EH (cell line): ENCODE measurements at places on chromosomes 7 and 10.

DNA sequence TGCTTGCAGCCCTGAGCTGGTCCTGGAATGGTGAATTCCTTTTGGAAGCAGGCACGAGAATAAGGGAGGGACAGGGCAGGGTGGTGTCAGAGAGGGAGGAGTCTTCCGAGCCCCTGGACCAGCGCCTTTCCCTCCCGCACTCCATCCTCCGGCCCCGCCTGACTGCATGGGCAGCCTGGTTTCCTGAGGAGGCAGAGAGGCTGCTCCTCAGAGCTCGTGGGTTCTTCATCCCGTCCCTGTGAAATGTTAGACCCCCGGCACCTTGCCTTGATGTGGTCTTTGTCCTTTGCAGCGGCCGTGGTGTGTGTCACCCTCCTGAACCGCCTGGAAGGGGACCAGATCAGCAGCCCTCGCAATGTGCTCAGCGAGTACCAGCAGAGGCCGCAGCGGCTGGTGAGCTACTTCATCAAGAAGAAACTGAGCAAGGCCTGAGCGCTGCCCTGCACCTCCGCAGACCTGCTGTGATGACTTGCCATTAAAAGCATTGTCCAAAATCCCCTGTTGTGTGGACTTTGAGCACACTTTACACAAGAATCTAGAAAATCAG, 18.9 kb downstream of the UPP1 start:
- DNase-seq: no peak

GRCh38 chr7:90766814-90767564, 170.9 kb downstream of the CDK14 start:
- DNase-seq: no peak

GRCh38 chr10:14653271-14654161, 121.2 kb downstream of the FAM107B start:
- peak; percentile 92 for DNase-seq

GRCh38 chr7:18408461-18408860, 87.1 kb upstream of the HDAC9 start:
- peak; percentile 95 for DNase-seq

- no peak for DNase-seq
Measured at GRCh38 chr10:2929480-2930258, 137.7 kb upstream of the PFKP start.

DNA sequence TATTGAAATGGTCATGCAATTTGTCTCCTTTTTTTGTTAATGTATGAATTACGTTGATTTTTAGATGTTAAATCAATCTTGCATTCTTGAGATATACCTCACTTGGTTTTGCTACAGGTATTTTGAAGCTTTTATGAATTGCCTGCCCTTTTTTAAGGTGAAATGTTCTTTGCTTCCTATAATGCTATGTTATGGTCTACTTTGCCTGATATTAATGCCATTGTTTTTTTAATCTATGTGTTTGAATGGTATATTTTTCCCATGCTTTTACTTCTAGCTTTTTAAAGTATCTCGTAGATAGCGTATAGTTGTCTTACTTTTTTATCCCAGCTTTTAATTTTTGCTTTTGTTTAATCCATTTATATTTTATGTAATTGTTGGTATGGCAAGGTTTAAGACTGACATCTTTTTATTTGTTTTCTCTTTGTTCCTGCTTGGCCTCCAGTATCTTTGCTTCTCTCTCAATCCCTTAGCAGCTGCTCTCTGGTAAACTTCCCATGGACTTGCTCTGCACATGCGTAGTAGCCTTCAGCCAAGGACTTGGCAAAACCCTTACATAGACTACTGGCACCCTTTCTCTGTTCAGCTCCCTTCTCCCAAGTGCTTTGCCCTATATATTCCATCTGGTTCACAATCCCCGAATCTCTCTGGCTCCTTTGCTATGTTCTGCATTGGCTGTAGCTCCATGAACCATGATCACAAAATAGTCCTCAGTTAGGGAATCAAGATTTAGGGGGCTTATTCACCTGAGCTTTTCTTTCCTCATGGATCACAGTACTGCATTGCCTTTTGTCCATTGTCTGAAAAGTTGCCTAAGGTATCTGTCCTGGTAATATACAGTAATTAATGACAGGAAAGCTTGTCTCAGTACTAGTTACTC, 8.4 kb downstream of the TRIM24 start:
- no peak for DNase-seq

DNA sequence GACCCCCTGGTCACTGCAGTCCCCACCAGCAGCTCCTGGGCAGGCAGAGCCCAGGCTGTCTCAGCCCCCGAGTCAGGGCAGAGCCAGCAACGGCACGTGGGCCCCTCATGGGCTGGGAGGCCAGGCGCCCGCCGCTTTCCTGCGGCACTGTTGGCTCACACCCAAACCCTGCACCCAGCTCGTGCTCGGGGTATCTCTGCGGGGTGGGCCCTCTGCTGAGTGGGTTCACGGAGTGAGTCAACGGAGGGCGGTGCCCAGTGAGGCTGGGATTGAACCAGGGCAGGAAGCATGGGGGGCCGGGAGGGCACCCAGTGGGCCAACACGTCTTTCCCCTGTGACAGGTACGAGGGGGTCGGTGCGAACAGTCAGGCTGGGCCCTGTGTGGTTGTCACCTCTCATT, 28.9 kb downstream of the ADAP1 start:
- no peak for DNase-seq

GRCh38 chr10:3647074-3647473, 137.9 kb downstream of the KLF6 start:
- no peak for DNase-seq

DNA sequence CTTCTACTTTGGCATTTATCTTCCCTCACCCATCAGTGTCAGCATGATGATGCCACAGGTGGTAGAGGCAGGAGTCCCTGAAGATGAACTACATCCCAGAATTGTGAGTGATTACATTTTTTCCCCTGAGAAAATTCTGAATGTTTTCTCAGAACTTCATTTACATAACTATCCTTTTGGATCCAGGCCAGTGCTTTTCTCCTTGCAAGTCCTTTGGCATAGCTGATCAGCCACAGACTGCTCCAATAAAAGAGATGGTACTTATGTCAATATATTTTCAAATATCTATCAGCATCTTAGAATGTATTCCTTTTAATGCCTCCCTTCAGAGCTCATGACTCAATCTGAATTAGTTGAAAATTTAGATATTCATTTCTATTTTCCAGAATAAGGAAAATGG, 135.5 kb downstream of the IQUB start:
- no peak for DNase-seq

DNA sequence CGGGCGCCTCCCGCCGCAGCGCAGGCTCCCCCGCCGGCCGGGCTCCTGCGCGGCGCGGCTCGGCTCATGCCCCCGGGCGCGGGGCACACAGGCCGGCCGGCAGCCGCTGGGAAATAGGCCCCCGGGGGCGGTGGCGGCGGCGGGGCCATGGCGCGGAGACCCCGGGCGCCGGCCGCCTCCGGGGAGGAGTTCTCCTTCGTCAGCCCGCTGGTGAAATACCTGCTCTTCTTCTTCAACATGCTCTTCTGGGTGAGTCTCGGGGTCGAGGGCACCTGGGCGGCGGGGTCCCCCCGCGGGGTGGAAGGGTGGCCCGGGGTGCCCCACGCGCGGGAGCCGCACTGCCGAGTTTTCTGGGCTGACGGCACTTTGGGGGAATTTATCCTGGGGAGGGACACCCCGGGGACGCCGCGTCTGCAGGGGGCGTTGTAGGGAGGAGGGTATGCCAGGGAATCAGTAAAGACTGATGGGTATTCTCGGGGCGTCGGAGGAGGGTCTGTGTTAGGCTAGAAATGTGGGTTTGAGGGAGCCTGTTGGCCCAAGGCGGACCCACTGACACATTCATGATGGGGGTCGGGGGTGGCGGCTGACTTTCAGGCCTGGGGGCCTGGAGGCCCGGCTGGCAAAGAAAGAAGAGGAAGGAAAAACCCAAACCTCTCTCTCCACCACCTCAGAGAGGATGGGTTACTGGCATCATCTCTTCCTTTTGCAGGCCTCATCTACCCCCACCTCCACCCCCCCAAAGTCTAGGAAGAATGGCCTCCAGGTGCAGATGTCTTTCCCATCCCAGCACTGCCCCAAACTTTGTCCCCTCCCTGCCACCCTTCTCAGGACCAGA, 544 bp downstream of the TSPAN33 start:
- no peak for DNase-seq
